Esophagus squamous epithelium (tissue), 5 donors: ENCODE measurements at places on chromosomes 16 and 17.
A peak's percentile ranks its signal among the peaks of the same experiment; 100 is the strongest.

DNA sequence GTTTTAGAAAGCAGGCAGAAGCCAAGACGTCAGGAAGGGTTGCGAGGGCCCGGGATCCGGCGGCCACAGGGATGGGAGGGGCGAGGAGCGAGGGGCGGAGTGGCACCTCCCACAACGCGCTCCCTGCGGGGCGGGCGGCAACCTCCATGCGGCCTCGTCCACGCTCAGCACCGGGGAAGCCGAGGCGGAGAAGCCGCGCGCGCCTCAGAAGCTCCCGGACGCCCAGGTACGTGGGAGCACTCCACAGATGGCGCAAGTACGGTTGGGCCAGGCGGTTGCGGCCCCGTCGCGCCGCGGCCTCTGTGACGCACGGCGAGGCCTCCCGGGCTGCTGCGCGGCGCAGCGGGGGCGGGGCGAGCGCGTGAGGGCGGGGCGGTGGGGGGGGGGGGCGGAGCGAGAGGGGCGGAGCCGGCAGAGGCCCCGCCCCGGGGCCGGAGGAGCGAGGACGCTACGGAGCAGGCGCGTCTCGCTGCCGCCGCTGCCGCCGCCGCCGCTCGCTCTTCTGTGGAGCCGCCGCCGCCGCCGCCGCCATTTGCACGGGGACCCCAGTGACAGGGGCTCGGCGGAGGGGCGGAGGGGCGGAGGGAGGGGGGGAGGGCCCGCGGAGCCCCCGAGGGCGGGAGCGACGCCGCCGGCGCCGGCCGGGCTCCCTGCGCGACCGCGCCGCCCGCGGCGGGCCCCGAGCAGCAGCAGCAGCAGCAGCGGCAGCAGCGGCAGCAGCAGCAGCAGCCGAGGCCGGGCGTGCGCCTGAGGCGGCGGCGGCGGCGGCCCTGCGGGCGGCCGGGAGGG, at the start of gene TENT4B:
Gene TENT4B, plus strand, starts transcription at position 500 of the 789 bp plus-strand sequence. CDS start 316 bp downstream, outside the sequence.
- DNase-seq: peak; percentile 38

DNA sequence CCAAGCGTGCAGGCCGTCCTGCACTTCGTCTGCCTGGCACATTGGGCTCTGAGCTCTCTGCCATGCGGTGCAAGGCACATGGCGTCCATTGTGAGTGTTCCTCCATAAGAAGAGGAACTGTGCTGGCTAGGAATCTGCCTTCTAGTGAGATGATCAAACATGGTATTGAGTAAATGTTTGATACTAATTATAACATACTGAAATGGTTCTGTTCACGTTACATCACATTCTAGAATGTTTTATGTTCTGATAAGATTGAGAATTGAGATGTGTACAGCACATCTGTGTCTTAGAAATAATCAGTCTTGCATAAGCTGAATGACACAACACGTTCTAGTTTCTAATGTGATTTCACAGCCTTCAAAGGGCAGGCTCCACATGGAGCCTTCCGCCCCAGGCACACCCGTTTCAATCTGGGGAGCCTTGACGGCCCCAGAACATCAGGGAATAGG, 42.9 kb downstream of the USP10 start:
- no peak for DNase-seq

GRCh38 chr17:57666201-57666870, 78.8 kb downstream of the CCDC182 start:
- no peak for DNase-seq

DNA sequence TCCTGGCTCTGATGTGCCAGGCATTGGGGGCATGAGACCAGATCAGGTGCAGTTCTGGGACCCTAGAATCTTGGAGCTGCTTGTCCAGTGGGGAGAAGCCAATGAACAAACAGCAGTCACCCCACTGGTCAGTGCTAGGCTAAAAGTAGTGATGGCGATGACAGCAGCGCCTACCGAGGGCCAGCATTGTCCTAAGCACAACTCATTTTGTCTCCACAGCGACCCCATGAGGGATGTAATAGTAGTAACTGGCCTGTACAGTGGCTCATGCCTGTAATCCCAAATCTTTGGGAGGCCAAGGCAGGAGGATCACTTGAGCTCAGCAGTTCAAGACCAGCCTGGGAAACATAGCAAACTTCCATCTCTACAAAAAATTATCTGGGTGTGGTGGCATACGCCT, 6.2 kb downstream of the SMCR8 start:
- DNase-seq: no peak

DNA sequence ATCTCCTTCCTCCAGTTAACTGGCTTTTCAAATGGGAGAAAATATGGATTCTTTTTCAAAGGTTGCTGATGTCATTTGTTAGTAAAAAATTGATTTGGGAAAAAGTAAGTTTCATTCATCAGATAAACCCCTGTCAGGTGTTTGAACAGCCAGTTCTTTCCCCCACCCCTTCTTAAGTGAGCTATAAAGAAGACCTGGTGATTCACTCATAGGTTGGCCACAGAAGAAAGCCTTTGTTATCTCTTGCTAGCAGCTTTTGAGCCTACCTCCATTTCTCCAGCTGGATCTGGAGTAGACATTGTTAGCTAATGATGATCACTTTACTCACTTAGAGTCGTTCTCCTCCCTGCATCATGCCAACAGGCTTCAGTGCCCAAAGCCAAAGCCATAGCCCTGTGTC, 63.0 kb downstream of the NLK start:
- no peak for DNase-seq

GRCh38 chr17:19720210-19720475, 3.8 kb upstream of the SLC47A2 start:
- DNase-seq: no peak

GRCh38 chr16:78816499-78817195, 717.2 kb downstream of the WWOX start:
- no peak for DNase-seq

GRCh38 chr17:73936908-73937627, 266.4 kb upstream of the RPL38 start:
- DNase-seq: no peak

DNA sequence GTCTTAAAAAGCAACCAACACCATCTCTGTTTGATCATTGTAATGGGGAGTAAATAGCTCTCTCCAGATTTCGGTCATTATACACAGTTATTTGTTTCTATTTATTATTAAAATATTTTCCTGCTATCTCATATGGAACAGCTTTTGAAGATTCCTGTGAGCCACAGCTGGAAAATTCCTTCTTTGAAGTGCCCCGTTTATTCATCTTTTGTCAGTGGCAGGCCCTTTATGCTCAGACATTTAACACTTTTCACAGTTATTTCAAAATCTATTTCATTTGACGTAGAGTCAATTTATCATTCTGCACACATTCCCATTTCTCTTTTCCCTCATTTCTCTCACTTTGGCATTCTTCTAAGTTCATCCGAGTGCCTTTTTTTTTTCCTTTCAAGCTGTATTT, 245.9 kb upstream of the ELAC2 start:
- DNase-seq: no peak

DNA sequence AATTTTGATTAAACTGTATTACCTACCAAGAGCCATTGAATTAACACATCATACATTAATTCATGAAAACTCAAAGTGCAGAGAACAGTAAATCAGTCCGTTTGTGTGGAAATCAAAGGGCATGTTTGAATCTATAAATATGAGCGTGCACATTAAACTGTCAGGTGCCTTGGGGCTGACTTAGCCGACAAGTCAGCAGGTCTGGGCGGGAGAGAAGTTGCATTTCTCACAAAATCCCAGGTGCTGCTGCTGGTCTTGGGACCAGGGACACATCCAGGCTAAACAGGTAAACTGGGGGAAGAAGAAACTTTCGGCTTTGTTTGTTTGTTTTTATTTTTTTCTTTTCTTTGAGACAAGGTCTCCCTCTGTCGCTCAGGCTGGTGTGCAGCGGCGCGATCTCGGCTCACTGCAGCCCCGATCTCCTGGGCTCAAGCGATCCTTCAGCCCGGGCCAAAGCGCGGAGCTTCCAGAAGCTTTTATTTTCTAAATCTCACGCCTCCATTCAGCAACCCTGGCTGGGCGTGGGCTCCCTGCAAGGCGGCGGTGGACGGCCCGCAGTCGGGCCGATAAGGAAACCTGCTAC, 213.9 kb downstream of the MRTFB start:
- no peak for DNase-seq

- no peak for DNase-seq
These were observed 48.9 kb downstream of the RABEP1 start for GRCh38 chr17:5330981-5331380.

DNA sequence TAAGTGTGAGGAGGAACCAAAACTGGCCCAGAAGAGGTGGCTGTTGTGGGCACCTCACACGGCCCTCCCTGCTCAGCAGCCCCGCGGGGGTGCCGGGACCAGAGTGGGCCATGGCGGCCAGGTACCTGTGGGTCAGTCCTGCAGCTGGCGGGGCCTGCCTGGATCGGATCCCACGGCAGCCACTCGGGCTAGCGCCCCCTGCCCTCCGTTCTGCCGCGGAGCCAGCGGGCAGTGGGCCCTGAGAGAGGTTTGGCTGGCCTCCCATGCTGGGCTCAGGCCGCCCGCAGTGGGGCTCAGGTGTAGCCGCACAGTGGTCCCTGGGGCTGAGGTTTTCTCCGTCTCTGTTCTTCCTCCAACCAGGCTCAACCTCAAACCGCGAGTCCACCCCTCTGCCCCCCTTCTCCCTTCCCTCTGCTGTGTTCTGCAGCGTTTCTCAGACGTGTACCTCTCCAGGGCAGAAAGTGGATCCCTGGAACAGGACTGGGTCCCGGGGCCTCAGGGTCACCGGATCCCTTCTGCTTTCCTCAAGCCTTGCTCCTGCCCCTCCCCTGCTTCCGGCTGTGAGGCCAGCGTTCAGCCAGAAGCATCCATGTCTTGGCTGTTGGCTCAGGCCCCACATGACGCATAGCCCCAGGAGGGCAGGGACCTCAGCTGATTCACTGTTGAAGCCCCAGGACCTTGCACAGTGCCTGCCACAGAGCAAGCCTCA, 28.6 kb upstream of the ITGA3 start:
- no peak for DNase-seq

GRCh38 chr17:35315971-35316370, 57.5 kb downstream of the SLFN11 start:
- DNase-seq: no peak

DNA sequence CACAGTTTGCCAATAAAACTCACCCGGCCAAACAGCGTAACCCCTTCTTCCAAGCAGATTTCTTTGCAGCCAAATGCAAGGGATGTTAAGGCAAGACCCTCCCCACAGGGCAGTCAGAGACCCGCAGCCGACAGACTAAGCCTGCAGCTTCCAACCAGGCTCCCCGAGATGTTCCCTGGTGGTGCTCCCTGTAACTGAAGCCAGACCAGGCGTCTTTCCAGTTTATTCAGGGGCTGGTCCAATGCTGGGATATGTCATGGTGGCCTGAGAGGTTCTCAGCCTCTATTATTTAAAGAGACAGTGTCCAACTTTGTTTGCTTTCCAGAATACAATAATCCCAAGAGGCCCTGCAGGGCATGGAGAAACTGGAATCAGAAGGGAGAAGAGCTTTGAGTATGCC, at the start of gene PMP22:
Gene PMP22, minus strand, starts transcription at position 196 of the 400 bp plus-strand sequence. CDS start 4,599 bp downstream, outside the sequence.
- DNase-seq: no peak

GRCh38 chr16:4608704-4608980, 6.0 kb downstream of the UBALD1 start:
- no peak for DNase-seq

- DNase-seq: no peak
These were observed 112.6 kb upstream of the IRX5 start for GRCh38 chr16:54817940-54818574.

DNA sequence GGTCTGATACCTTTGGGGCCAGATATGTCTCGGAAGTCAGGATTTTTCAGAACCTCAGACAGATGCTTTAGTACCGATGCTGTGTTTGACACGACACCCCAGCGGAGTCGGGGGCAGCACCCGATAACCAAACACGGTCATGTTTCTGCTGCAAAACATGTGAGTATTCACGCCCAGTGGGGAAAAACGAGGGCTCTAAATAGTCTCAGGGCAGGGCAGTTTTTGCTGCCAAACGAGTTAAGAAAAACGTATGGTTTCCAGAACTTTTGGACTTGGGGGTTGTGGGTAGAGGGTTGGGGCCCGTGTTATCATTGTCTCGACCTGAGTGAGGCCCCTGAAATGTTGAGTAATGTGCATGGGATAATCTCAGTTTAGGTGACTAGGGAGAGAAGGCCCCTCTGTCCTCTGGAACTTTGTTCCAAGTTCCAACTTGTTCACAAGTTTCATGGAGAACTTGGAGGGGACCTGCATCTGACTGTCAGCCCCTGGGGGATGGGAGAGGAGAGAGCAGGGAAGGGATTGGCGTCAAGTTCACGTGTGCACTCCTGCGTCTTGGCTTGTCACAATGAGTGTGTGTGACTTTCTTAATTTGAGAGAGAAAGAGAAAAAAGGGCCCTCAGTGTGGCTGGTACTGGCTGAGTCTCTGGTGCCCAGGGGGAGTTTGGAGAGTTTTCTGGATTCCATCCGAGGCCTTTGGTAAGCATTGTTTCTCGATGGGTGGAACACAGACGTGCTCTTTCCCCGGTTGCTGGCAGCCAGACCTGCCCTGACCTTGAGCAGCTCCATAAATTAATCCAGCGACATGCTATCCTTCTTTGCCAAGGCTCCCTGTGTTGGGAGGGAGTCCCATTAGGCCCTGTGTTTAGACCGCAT, 83.9 kb upstream of the CIBAR2 start:
- DNase-seq: no peak

DNA sequence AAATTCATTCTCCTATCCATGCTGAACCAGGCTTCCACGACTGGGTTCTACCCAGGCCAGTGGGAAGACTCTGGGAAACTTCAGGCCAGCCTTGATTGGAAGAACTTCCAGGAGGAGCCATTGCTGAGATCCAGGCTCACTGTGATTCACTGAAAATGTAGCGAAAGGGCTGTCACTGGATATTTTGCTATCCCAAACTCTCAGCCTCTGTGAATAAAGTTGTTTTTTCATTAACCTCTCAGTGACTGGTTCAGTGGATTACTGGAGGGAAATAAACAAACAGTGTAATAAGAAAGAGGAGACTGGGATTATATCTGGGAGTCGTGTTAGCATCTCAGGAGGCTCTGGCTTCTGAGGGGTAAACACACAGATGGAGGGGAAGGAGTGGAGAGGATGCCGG, 3.1 kb downstream of the FOXL1 start:
- no peak for DNase-seq

DNA sequence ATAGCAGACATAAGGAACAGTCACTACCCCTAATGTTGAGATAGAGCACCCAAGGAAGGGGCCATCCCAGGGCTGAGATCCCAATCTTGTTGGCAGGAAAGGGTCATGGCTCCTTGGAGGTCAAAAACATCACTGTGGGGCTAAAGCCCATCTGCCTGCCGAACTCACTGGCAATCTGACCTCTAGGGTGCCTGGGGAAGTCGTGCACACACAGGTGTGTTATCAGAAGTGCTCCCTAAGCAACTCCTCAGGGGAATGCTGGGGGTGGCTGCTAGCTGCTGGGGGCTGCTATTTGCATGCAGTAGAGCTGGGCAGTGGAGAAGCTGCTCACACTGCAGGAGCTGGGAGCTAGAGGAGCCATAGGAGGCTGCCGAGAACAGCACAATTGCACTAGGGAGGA, 47.5 kb upstream of the PHOSPHO1 start:
- no peak for DNase-seq

DNA sequence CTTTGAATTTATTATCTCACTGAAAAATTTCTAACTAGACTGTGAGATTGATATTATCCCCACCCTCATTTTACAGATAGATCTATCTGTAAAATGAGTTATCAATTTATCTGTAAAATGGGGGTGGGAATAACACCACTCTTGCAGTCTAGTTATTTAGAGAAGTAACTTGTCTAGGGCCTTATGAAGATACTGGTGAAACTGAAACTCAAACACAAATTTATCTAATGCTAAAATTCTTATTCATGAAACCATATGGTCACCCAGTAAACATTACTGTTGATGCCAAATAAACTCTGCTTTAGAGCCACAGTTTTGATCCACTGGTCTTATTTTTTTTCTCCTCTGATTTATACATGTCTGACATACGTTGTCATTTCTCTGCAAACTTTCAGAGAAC, 52.1 kb upstream of the SMIM36 start:
- DNase-seq: no peak

- DNase-seq: no peak
These were observed 43.4 kb downstream of the HNF1B start for GRCh38 chr17:37701496-37701898.
